ENCODE measurements at places on chromosomes 12 and 14.
A peak's percentile ranks its signal among the peaks of the same experiment; 100 is the strongest.

DNA sequence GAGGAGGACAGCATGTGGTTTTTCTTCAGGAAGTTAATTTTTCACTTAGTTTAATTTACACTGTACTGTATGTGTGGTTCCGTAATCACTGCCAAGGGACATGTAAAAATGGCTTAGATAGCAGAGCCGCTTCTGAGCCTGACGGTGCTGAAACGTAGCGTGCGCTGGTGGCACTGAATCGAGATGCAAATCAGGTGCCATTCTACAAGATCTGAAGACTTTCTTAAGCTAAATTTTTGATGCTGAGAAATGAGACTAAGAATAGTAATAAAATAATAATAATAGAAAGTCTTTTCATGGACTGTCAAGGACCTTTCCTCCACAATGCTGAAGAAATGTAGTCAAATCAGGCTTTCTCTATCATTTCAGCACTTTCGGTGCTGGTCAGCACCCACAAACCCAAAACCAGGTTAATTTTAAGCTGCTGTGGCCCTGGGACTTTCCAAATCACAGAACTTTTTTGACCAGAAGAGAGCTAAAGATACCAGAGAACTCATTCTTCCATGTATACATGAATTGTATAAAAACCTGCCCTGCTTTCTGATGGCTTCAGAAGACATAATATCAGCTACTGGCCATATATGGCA lies 183.3 kb upstream of the LMO3 start:
- DNase-seq: no peak

GRCh38 chr12:109961201-109961600 lies 35.0 kb downstream of the GIT2 start:
- no peak for DNase-seq

- DNase-seq: peak; percentile 14
These were observed 36.6 kb downstream of the TC2N start for GRCh38 chr14:91830777-91831176.

DNA sequence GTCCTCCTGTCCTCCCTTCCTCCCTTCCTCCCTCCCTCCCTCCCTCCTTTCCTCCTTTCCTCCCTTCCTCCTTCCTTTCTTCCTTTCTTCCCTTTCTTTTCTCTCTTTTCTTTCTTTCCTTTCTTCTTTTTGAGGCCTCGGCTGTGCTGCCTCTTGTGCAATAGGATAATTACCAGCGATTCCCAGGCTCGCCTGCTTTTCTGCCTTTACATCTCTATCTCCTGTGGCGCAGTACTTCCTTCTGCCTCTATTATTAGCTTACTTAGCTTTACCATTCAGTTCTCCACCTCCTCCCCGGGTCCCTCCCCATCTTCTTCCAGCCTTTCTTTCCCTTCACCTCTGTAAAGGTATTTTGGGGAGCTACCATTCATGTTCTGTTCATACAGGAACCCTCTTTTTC lies 19.9 kb downstream of the ETV6 start:
- no peak for DNase-seq

DNA sequence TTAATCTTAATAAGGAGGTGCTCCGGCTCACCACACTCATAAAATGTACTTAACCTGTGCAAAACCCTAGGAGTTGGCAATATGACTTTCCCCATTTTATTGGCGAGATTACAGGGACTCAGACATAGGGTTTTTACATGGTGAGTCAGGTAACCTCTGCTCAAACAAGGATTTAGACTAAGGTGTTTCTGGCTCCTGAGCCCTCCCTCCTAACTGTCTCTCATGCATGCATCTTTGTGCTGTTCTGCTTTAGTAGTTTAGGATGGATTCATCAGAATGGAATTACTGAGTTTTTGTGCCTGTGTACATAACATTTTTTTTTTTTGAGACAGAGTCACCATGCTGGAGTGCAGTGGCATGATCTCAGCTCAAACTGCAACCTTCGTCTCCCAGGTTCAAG lies 993.3 kb upstream of the TMEM132C start:
- DNase-seq: no peak

GRCh38 chr12:64840119-64840518 lies 15.7 kb downstream of the TBC1D30 start:
- no peak for DNase-seq
